Activated CD4-positive, alpha-beta memory T cell treated with anti-CD3 and anti-CD28 coated beads, Interleukin-2, amount 10 ng/mL, durations not matched to agents 7 days and 5 days (primary cell): ENCODE measurements at places on chromosomes 4 and X.

DNA sequence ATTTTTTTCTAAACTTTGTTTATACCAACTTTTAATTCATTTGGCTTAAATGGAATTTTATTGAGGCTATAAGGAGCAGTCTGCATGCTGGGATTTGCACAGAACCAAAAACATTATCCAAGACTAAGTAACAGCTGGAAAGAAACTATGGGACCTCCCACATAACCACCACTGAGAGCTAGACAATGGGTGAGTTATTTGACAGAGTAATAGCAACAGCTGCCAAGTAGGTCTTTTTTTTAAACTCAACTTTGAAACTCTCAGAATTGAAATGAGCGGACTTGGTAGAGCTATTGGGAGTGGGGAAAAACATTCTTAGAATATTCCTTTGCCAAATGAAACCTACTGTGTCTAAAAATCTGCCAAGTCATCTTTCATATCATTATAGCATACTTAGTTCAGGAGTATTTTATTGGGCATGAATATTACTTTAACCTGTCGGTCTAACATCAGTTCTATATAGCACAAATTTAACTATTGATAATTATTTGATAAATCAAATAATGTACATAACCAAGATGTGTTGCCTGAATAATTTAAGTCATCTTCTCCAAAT is 1428.0 kb downstream of the PCDH7 start:
- no peak overlapping the region for H3K4me3 ChIP-seq
- no peaks in the 10 kb centered on the region for H3K27me3 ChIP-seq
- H3K4me1 ChIP-seq, result no peaks in the 10 kb centered on the region
- no peaks in the 10 kb centered on the region for H3K36me3 ChIP-seq
- H3K27ac ChIP-seq, result no peak overlapping the region

GRCh38 chr4:144851948-144852347 is 206.0 kb downstream of the HHIP start:
- H3K36me3 ChIP-seq, result no peaks in the 10 kb centered on the region
- H3K27ac ChIP-seq, result no peak overlapping the region
- H3K27me3 ChIP-seq, result no peaks in the 10 kb centered on the region
- no peaks in the 10 kb centered on the region for H3K4me1 ChIP-seq
- no peak overlapping the region for H3K4me3 ChIP-seq

DNA sequence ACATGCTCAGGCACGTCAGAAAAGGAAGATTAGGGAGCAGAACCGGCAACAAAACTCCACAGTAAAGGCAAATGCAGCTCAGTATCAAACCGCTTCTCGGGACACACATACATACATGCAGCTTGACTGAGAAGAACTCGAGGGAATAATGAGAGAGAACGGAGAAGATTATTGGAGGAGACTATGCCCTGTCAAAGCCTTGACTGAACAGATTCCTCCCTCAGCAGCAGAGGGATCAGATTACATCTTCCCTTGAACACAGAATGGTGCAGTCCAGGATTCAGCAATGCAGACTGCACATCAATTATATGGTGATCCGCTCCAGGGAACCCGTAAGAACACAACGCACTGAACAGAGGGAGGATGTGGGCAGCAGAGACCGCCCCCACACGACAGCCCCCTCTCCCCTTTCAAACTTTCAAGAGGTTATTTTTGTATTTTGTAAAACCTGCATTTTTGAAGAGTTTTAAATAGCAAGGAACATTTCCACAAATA is 183.2 kb downstream of the FBXW7 start:
- no peak overlapping the region for H3K27ac ChIP-seq
- no peaks in the 10 kb centered on the region for H3K36me3 ChIP-seq
- H3K4me1 ChIP-seq, result peaks cover 8% of the 10 kb centered on the region
- DNase-seq, result no peak
- H3K27me3 ChIP-seq, result no peaks in the 10 kb centered on the region

DNA sequence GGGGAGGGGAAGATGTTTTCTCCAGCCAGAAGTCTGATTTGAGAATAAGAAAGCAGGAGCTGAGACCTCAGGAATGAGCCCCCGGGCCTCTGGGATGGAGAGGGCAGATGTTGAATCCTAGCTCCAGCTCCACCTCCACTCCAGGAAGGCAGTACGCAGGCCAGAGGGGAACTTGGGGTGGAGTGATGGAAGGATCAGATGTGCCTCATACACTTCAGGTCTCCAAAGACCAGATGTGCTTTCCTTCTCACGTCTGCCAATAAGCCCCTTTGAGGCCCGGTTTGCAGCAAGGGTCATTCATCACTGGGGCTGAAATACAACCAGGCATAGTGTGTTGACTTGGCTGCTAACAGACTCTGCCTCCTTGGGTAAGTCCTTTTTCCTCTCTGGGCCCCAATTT is 28.1 kb downstream of the STARD8 start:
- H3K27ac ChIP-seq, result no peak overlapping the region
- no peak overlapping the region for H3K4me3 ChIP-seq
- H3K4me1 ChIP-seq, result no peaks in the 10 kb centered on the region
- no peak for DNase-seq

GRCh38 chrX:150044556-150044955 is 106.3 kb upstream of the EOLA2 start:
- H3K4me1 ChIP-seq, result no peaks in the 10 kb centered on the region
- H3K27ac ChIP-seq, result no peak overlapping the region
- H3K36me3 ChIP-seq, result no peaks in the 10 kb centered on the region
- no peak overlapping the region for H3K4me3 ChIP-seq

DNA sequence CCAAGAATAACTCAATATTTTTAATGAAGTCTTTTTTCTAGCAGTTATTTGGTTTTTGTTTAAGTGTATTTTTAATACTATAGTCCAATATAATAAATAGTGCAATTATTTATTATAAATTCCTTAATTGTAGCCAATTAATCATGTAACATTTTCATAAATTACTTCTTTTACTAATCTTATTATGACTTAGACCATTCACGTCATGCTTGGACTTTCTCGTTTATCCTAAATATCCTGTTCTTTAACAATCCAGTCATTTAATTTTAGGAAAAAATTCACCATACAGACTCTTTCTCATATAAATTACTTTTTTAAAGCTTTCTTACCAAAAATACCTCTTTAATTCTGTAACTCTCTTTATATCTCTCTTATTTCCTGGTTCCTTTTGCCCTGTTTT is 350.1 kb downstream of the AR start:
- no peaks in the 10 kb centered on the region for H3K36me3 ChIP-seq
- DNase-seq, result no peak
- H3K4me1 ChIP-seq, result no peaks in the 10 kb centered on the region
- H3K4me3 ChIP-seq, result no peak overlapping the region
- no peak overlapping the region for H3K27ac ChIP-seq
- no peaks in the 10 kb centered on the region for H3K27me3 ChIP-seq

DNA sequence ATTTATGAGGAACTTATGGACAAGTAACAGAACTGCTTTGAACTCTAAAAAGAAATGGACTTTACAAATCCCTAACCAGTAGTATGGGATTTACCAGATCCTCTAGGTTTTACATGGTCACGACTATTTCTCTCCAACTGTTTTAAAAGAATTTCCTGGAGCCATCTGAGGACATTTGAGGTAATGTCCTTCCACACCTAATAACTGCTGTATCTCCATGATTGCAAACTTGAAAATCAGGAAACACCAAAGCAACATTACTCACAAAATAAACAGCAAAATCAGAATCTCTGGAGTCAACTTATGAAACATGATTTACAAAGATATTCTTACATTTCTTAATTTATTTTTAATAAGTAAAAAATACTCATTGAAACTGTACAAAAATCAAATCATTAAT is 58.0 kb downstream of the STAP1 start:
- H3K27ac ChIP-seq, result no peak overlapping the region
- DNase-seq, result no peak
- no peaks in the 10 kb centered on the region for H3K27me3 ChIP-seq
- H3K36me3 ChIP-seq, result peaks cover 71% of the 10 kb centered on the region
- no peak overlapping the region for H3K4me3 ChIP-seq
- H3K4me1 ChIP-seq, result no peaks in the 10 kb centered on the region

GRCh38 chr4:83599183-83599582 is 63.3 kb downstream of the GPAT3 start:
- no peaks in the 10 kb centered on the region for H3K4me1 ChIP-seq
- H3K27me3 ChIP-seq, result no peaks in the 10 kb centered on the region
- peaks cover 39% of the 10 kb centered on the region for H3K36me3 ChIP-seq
- no peak overlapping the region for H3K4me3 ChIP-seq
- H3K27ac ChIP-seq, result no peak overlapping the region
- DNase-seq, result no peak

DNA sequence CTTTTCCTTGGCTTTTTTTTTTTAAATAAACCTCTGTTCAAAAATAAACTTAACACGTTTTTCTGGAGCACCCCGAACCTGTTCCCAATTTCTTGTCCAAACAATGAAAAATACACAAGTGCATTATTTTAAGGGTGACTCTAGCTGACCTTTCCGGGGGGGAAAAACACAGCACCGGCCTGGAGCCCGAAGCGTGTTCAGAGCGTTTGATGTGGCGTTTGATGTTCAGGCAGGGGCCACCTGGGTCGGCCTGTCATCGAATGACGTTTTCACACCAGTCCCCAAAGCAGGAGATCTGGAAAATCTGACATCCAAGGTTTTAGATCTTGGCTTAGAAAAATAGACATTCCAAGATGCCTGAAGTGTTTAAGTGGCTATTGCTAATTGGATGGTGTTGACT is 282.1 kb downstream of the SHOX start:
- H3K4me3 ChIP-seq, result no peak overlapping the region
- H3K4me1 ChIP-seq, result no peaks in the 10 kb centered on the region
- H3K27me3 ChIP-seq, result no peaks in the 10 kb centered on the region
- no peaks in the 10 kb centered on the region for H3K36me3 ChIP-seq
- H3K27ac ChIP-seq, result no peak overlapping the region
